Kidney capillary endothelial cell (primary cell): ENCODE measurements at places on chromosomes 3 and 15.

- DNase-seq = peak; percentile 1
Observed at GRCh38 chr3:77319711-77320110, 279.8 kb downstream of the ROBO2 start.

DNA sequence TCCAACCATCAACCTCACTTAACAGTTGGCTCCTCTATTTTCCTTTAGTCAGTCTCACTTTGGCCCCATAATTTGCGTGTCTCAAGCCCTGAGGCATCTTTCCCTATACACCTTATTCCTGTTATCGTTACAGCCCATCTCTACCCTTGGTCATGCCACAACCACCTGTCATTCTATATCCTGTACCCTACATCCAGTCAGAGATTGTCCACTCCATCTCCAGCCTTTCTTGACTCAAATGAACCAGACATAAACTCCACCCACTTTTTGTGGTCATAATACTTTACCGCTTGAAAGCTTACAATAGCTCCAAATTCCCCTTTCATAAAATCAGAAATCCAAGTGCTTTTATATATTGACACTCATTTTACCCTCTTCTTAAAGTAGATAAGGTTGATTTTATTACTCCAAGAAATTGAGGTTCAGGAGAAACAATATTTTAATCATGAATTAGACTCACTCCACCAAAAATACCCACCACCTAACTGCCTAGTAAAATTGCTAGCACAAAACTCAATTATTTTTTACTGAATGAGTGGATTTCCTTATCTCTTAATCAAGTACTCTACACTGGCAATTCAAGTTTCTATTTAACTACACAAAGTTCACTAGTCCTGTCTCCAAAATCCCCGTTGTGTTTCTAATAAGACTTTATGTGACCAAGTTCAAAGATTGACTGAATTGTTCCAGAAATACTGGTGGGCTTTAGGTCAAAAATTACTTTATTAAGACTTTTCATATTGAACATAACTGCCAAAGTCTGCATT, 9.1 kb downstream of the CCR4 start:
- DNase-seq = no peak

- DNase-seq = peak; percentile 81
Observed at GRCh38 chr3:57952208-57952631, 56.0 kb upstream of the FLNB start.

DNA sequence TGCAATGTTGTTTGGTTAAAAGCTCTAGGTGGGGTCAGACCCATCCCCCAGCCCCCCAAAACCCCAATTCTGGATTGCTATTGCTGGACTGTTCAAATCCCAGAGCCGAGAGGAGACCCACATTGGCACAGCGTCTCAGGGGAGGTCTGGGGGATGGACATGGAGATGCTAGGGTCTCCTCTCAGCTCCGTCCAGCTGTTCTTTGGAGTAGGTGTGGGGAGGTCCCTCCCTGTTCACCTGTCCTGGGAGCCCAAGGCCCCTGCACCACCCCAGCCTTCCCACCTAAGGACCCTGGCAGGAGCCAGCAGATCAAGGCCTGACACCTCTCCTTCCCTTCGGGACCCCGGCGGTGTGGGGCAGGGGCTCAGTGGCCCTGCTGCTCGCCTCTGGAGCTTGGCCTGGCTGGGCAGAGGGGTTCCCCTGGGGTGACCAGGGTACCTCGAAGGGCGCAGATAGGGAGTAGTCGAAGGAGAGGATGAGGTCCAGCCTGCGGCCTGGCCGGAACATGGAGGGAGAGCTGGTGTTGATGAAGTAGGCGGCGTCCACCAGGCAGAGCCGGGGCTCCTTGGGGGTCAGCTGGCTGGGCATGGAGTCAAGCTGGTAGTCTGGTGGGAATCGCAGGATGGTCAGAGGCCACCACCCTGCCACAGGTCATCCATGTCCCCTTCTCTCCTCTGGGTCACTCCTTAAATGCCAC, 23.9 kb downstream of the PLA2G4D start:
- no peak for DNase-seq

DNA sequence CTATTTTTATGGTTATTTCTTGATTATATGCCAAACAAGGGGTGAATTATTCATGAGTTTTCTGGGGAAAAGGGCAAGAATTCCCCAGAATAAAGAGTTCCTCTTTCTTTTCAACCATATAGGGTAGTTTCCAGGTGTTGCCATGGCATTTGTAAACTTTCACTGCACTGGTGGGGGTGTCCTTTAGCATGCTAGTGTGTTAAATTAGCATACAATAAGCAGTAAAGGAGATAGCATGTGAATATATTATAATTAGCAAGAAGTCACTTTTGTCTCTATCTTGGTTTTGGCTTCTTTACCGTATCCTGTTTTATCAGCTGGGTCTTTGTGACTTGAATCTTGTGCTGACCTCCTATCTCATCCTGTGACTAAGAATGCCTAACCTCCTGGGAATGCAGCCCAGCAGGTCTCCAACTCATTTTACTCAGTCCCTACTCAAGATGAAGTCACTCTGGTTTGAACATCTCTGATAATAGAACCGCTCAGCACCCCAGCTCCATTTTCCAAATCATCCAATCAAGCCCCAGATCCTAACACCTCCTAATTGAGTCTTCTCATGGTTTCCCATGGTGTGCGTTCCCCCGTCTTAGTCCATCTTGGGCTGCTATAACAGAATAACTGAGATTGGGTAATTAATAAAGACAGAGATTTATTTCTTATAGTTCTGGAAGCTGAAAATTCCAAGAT, 3.4 kb upstream of the SELENOT start:
- peak; percentile 82 for DNase-seq

GRCh38 chr3:128392818-128393544, 73.7 kb downstream of the DNAJB8 start:
- no peak for DNase-seq
